Dermis lymphatic vessel endothelial cell (primary cell): ENCODE measurements at places on chromosomes 4 and X. TPM values are rescaled to one million over a fixed set of nuclear protein-coding genes. Genes with fewer than 3 reads are reported as not detected.

TMEM35A gene
- total RNA-seq: 0.60 and 0.65 TPM in 2 replicates

CXorf38 gene
- total RNA-seq: 10.1 and 11.5 TPM in 2 replicates

CYLC1 gene
- not detected in 2 replicates for total RNA-seq

XAGE1B gene
- not detected in 2 replicates for total RNA-seq

SMC1A gene
- 10.5 and 14.7 TPM in 2 replicates for total RNA-seq

KLB gene
- total RNA-seq: under 0.01 and 0.22 TPM in 2 replicates

SLC10A6 gene
- total RNA-seq: 1.4 and 7.9 TPM in 2 replicates

ADGRG4 gene
- total RNA-seq: not detected in 2 replicates

ARSJ gene
- total RNA-seq: 10.1 and 15.7 TPM in 2 replicates
